CD8-positive, alpha-beta memory T cell (primary cell): ENCODE measurements at places on chromosomes 12 and 14.

- H3K36me3 ChIP-seq, result no peaks in the 10 kb centered on the region
- no peak overlapping the region for H3K27ac ChIP-seq
- peaks cover 19% of the 10 kb centered on the region for H3K4me1 ChIP-seq
- no peaks in the 10 kb centered on the region for H3K27me3 ChIP-seq
Observed at GRCh38 chr12:110669193-110669502, 19.8 kb downstream of the HVCN1 start.

DNA sequence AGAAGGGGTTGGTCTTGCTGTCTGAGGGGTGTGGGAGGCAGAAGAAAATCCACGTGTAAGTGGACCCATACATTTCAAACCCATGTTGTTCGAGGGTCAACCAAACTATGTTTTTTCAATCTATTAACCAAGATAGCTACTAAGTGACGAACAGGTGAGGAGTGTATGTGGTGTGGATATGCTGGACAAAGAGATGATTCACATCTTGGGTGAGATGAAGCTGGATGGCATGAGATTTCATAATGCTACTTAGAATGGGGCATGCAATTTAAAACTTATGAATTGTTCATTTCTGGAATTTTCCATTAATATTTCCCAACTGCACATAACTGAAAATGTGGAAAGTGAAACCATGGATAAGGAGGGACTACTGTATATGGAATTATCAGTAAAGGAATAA is 17.9 kb upstream of the KTN1 start:
- H3K4me3 ChIP-seq, result no peak overlapping the region
- H3K4me1 ChIP-seq, result no peaks in the 10 kb centered on the region
- H3K27ac ChIP-seq, result no peak overlapping the region

DNA sequence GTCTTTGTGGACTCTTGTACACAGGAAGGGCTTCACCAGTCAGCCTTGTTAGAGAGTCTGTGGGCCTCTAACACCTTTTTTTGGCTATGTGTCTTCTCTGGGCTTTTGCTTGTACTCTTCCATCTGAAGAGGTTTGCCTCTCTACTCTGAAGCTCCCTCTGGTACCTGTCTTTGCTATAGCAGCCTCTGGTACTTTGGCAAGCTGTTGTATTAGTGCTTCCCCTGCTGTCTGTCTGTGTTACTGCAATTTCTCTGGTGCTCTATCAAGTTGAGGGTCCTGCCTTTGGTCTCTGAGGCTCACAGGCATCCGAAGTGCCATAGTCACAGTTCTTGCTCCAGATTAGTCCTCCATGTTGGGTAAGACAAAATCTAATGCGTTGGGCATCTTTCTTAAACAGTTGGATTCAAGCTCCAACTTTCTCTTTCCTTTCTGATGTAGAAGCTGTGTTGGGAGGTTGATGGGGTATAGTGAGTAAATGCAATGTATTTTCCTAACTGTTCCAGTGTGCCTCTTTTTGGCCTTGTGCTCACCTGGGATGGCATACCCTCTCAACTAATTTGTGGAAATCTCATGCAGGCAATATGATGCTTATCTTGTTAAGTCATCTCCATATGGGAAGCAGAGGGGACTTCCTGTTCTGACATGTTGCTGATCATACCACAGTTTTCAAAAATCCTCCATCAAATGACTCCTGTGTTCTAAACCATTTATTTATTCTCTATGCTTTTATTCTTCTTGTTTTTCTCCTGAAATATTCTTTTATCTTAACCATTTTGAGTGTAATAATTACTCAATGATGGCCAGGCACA is 88.8 kb downstream of the ATF7IP start:
- H3K4me3 ChIP-seq, result no peak overlapping the region
- DNase-seq, result peak; percentile 28
- H3K27me3 ChIP-seq, result no peaks in the 10 kb centered on the region
- H3K27ac ChIP-seq, result no peak overlapping the region

DNA sequence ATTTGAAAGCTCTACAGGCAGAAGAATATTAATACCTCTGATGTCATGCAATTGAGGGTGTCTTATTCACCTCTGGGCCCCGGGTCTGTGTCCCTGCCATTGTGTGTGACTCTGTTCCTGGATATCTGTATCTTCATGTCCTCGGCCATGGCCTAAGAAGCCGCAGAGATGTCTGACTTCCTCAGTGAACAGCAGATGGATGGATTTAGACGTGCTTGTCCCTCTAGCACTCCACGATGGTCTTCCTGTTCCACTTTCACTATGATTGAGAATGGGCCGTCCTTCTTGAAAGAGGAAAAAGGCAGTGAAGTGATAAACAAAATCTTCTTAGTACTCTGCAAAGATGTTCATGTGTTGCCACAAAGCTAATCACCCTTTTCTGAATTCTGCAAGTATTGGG is 217.4 kb downstream of the SLC41A2 start:
- no peaks in the 10 kb centered on the region for H3K36me3 ChIP-seq
- no peak overlapping the region for H3K27ac ChIP-seq
- H3K27me3 ChIP-seq, result no peaks in the 10 kb centered on the region
- peaks cover 42% of the 10 kb centered on the region for H3K4me1 ChIP-seq
- DNase-seq, result no peak

DNA sequence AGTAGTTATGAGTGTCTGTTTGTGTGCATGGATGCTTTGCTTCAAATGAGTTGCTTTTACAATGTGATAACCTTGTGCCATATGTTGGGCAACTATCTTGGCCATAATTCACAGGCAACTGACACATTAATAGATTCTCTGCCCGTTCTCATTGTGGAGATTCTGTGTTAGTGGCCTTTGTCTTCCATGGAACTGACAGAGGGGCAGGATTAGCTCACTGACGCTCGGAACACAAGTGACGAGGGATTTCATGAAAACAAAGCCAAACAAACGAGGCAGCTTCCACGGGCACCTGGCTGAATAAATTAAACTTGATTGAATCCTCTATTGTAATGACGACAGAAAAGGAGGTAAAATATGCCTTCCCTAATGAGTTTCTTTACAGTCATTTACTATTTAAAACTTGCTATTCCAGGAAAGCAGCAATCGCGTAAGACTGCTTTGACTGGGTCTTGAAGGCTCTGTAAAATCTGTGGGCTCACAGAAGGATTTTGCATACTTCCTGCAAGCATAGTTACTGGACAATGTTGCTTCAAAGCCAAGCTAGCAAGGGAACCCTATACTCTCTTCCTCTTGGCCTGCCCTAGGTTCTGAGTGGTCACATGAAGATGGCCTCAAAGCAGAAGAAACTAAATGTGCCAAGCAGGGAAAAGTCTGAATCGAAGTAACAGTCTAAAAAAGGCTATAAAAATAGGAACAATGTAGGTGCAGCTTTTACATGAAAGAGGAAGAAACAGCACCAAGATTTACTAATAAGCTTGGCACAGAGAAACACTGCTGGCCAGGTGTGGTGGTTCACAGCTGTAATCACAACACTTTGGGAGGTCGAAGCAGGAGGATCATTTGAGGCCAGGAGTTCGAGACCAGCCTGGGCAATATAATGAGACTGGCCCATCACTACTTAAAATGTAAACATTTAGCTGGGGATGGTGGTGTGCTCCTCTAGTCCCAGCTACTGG is 28.1 kb upstream of the SINHCAF start:
- H3K4me1 ChIP-seq, result no peaks in the 10 kb centered on the region
- no peak overlapping the region for H3K27ac ChIP-seq
- no peak overlapping the region for H3K4me3 ChIP-seq

GRCh38 chr14:100526632-100527031 is 60.6 kb downstream of the BEGAIN start:
- H3K4me1 ChIP-seq, result no peaks in the 10 kb centered on the region
- no peak for DNase-seq
- H3K4me3 ChIP-seq, result no peak overlapping the region
- no peaks in the 10 kb centered on the region for H3K27me3 ChIP-seq
- H3K36me3 ChIP-seq, result peaks cover 8% of the 10 kb centered on the region
- no peak overlapping the region for H3K27ac ChIP-seq

- no peaks in the 10 kb centered on the region for H3K4me1 ChIP-seq
- no peak overlapping the region for H3K27ac ChIP-seq
- no peaks in the 10 kb centered on the region for H3K27me3 ChIP-seq
- H3K4me3 ChIP-seq, result no peak overlapping the region
- no peak for DNase-seq
Observed at GRCh38 chr14:102579696-102580549, 12.5 kb upstream of the RCOR1 start.

DNA sequence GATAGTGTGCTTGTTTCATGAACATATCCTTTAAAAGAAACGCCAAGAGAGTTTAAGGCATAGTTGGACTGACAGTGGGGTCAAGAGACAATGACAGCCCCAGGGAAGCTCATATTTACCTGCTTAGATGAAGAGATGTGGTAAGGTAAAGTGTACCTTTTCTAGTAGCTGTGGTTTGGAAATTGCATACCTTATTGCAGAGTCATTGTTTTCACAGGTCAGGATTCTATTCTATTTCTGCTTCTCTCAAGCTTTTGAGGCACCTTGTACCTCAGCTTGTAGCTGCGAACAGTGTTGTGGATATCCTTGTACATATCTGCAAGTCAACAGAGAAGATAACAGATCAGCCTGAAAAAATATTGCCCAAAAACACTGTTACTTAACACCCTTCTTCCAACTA is 47.7 kb downstream of the ATP6V1D start:
- H3K36me3 ChIP-seq, result no peaks in the 10 kb centered on the region
- H3K27ac ChIP-seq, result no peak overlapping the region
- H3K4me3 ChIP-seq, result no peak overlapping the region
- no peaks in the 10 kb centered on the region for H3K27me3 ChIP-seq
- no peaks in the 10 kb centered on the region for H3K4me1 ChIP-seq

- no peak for DNase-seq
- no peak overlapping the region for H3K4me3 ChIP-seq
- H3K27ac ChIP-seq, result no peak overlapping the region
- no peaks in the 10 kb centered on the region for H3K36me3 ChIP-seq
- no peaks in the 10 kb centered on the region for H3K27me3 ChIP-seq
- H3K4me1 ChIP-seq, result no peaks in the 10 kb centered on the region
Observed at GRCh38 chr14:60616461-60616959, 32.8 kb downstream of the SIX1 start.

- no peak for DNase-seq
- no peak overlapping the region for H3K27ac ChIP-seq
- H3K4me1 ChIP-seq, result no peaks in the 10 kb centered on the region
- no peaks in the 10 kb centered on the region for H3K36me3 ChIP-seq
Observed at GRCh38 chr12:62844915-62845314, 90.0 kb downstream of the PPM1H start.

DNA sequence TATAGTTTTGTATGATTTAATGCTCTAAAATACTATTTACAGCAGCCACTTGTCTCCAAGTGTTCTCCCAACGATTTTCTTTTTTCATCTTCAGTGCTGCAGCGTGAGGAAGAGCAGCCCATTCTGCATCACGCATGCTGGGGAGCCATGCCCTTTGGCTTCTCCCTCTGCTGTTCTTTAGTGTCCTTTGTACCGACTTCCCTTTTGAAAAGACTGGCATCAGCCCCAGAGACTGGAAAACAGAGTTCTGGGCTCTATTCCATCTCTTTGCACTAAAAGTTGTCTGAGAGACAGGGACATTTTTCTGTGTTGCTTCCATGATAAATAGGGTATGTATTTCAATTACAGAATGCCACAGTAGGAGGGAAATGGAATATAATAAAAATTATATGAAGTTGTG is 105.1 kb downstream of the RERG start:
- H3K27ac ChIP-seq, result no peak overlapping the region
- peaks cover 3% of the 10 kb centered on the region for H3K27me3 ChIP-seq
- no peaks in the 10 kb centered on the region for H3K4me1 ChIP-seq
- H3K36me3 ChIP-seq, result no peaks in the 10 kb centered on the region

GRCh38 chr12:50089730-50090129 is 4.6 kb downstream of the SMARCD1 start:
- H3K4me1 ChIP-seq, result peaks cover 13% of the 10 kb centered on the region
- no peaks in the 10 kb centered on the region for H3K27me3 ChIP-seq
- H3K4me3 ChIP-seq, result no peak overlapping the region
- no peak overlapping the region for H3K27ac ChIP-seq
- peaks cover 38% of the 10 kb centered on the region for H3K36me3 ChIP-seq
- peak; percentile 24 for DNase-seq

GRCh38 chr14:106308839-106309389 is 782.5 kb downstream of the TMEM121 start:
- no peaks in the 10 kb centered on the region for H3K36me3 ChIP-seq
- H3K27me3 ChIP-seq, result no peaks in the 10 kb centered on the region
- no peaks in the 10 kb centered on the region for H3K4me1 ChIP-seq
- no peak overlapping the region for H3K27ac ChIP-seq
- DNase-seq, result peak; percentile 60
- H3K4me3 ChIP-seq, result no peak overlapping the region

- no peak for DNase-seq
- H3K4me3 ChIP-seq, result no peak overlapping the region
- no peaks in the 10 kb centered on the region for H3K36me3 ChIP-seq
- no peaks in the 10 kb centered on the region for H3K27me3 ChIP-seq
Observed at GRCh38 chr12:127342861-127343260, 924.1 kb upstream of the TMEM132C start.

GRCh38 chr12:119775246-119775895 is 101.7 kb downstream of the CIT start:
- H3K4me1 ChIP-seq, result no peaks in the 10 kb centered on the region
- no peak for DNase-seq
- no peak overlapping the region for H3K4me3 ChIP-seq
- no peak overlapping the region for H3K27ac ChIP-seq
- no peaks in the 10 kb centered on the region for H3K27me3 ChIP-seq

DNA sequence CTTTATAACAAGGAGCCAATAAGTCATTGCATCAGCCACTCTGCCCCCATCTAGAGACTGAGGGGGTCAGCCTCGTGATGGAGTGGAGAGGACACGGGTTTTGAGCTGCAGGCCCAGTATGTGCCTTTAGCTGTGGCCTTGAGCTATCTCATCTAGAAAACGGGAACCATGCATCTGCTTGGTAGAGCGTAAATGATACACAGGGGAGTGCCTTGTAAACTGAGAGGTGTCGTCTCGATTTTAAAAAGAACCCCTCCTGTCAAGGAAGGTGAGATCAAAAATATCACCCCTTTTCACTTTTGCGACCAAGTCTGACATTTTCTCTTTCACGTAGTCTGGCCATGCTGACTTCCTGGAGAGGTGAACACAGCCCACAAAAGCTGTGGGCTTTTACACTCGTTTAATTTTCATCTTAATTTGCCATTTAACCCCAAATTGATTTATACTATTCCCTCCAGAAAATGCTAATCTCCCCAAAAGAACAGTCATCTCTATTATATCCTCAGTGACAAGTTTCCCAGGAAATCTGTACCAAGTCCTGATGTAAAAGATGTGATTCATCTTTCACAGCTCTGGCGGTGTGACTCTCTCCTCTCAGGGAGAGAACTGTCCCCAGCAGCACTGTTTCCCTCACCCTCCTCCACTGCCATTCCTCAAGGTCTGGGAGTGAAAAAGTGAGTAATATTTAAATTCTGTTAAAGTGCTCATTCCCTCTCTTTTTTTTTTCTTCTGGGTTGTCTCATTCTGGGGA is 30.6 kb downstream of the VCPKMT start:
- peaks cover 93% of the 10 kb centered on the region for H3K4me1 ChIP-seq
- H3K27me3 ChIP-seq, result no peaks in the 10 kb centered on the region
- H3K36me3 ChIP-seq, result no peaks in the 10 kb centered on the region
- peak; percentile 44 for DNase-seq
- H3K4me3 ChIP-seq, result peak overlapping the region; percentile 7
